Retina (tissue), 1 donor: ENCODE measurements at places on chromosomes 2 and 18.

DNA sequence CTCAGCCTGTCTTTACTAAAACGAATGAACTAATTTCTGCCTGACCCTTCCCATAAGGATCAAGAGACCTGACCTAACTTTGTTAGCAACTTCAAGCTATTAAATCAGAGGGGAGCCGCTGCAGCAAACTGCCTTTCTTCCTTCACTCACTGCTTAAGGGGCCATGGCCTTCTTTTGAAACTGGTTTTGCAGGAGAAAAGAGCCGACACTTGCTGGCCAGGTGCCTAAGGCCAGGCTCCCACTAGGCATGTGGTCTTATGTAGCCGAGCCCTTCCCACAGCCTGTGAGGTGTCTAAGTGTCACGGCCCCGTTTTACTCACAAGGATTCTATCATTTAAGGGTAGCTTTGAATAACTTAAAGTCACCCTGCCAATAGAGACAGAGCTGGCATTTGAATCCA is 130.8 kb downstream of the ZNF236 start:
- DNase-seq = no peak

DNA sequence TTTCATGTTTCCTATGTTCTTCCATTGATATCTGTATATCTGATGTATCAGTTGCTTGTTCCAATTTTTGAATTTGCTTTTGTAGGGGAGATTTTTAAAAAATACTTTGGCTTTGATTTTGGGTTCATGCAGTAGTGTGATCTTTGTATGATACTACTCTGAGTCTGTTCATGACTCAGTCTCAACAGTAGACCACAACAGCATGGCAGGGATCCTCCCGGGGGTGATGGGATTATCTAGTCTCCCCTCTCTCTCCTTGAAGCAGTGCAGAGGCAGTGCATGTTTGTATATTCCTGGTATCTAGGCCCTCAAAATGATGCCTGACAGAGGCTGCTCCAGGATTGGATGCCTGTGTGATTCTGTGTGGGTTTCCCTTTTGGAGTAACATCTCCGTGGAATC is 55.3 kb downstream of the G6PC2 start:
- DNase-seq = no peak

- DNase-seq = no peak
These were observed 292.1 kb downstream of the EXOC6B start for GRCh38 chr2:72533765-72534164.

GRCh38 chr2:215529271-215529670 is 93.4 kb upstream of the FN1 start:
- no peak for DNase-seq

DNA sequence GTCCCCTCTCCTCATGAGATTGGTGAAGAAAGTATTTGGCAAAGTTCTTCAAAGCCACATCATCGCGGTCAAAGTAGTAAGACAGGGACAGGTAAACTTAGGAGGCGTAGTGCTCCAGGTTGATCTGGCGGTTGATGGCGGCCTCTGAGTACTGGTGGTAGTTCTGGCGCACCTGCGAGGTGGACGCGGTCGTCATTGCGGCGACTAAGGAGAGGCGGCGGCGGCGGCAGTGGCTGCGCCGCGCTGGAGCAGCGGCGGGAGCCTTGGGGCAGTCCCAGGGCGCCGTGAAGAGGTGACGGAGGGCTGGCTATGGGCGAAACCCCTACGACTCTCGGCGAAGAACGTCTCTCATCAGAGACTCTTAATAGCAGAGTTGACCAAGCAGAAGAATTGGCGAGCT is 107.2 kb upstream of the UBE2E3 start:
- no peak for DNase-seq

- no peak for DNase-seq
These were observed 34.0 kb downstream of the CASP10 start for GRCh38 chr2:201216918-201217317.

DNA sequence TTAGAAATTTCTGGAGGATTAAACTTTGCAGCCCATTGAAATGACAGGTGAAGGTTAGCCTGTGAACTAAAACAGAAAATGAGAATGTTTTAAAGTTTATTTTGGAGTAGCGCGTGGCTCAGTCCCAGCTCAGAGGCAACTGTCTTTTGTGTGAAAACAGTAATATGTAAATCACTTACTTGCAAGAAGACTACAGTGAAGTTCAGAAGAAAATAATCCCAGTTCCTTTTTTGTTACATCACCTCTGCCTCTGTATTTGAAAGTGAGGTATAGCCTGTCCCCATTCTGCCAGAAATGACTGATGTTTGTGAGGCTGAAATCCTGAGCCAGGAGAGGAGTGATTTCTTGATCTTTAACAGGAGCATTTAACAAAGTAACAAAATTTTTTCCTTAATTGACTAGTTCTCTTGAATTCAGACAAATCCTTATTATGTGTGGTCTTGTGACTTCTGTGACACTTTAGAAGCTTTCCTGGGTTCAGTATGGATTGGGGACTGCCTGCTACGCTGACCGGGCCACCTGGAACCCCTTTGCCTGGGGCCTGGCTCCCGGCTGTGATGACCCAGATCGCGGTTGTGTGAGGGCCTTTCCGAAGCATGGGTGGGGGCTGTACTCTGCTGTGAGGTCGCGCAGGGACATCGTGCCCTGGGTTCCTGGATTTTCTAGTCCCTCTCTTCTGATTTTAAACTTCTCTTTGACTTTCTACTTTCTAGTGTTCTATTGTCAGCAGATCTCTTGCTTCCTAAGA is 24.3 kb downstream of the TRAPPC12 start:
- DNase-seq = no peak

DNA sequence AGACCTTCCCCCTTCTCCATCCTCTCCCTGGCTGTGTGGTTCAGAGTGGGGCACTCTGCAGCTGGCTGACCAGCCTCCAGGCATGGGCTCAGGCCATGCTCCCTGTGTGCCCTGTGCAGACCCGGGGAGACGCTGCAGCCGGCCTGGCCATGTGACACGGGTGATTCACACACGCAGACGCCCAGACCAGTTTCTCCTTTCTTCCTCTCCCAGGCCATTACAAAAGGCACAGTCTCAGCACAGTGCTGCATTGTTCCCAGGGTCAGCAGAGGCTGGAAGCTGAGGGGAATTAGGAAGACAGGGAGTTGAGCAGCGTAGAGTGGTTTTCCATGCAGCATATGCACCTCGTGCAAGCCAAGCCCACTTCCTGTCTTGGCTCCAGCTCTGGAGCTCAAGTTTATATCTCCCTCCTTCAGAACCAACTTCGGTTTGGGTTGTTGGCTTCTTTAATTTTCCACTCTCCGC is 288.5 kb downstream of the TNS1 start:
- peak; percentile 62 for DNase-seq

DNA sequence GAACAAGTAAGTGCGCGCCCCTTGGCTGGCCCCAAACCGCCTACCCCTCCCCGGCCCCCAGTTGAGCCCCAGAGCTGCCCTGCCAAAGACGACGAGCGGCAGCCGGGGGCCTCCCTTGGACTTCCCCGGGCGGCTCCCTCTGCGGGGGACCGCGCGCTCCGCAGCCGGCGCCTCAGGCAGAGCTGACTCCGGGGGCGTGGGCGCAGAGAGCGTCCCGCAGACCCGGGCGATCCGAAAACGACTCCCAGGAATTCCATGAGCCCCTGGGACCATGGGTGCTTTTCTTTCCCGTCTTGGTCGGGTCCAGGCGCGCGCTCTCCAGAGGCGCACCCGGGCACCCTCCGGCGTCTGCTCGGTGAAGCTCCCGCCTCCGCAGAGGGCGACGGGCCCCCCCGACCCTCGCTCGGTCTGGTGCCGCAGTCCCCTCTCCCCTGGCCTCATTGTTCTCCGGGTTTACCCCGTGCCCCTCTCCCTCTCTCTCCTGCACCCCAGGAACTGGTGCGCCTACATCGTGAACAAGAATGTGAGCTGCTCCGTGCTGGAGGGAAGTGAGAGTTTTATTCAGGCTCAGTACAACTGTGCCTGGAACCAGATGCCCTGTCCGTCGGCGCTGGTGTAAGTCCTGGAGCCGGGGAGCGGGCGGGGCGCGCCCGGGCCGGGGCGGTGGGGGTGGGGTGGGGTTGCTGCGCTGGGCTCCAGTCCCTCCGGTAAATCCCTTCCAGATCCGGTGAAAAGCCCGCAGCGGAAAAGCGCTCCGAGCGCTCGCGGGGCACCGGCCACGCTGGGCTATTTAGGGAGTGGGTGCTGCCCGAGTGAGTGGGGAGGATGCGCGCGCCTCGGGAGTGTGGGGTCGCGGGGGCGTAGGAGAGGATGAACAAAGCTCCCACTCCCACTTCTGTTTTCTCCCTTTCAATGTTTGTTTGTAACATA is 776 bp downstream of the EMILIN2 start:
- peak; percentile 72 for DNase-seq

DNA sequence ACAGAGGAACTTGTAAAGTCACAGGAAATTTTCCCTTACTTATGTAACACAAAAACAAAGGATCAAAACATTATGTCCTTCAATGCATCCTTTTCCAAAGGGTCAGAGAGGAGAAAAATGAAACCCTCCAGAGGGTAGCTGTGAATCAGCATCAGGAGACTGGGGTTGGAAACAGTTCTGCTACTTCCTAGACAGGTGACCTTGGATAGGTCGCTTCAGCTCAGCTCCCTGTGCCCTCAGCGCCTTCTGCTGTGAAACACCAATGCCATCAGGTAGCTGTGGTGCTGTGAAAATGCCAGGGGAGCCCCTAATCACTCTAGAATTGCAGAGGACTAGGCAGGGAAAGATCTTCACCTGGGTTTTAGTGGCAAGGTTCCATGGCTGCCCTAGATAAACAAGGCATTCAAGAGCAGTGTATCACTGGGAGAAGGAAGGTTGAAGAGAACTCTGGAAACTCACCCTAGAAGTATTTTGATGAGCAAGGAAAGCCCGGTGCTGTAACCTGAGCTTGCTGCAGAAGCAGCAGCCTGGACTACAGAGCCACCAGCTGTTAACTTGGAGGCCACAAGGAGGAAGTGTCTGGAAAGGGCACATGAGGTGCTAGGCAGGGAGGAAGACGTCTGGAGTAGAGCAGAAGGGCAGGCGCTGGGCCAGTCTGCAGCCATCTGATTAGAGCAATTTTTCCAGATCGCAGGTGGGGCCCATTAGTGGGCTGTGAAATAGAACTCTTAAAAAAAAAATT is 100.7 kb upstream of the MCFD2 start:
- no peak for DNase-seq

- no peak for DNase-seq
These were observed 47.6 kb upstream of the IL1R1 start for GRCh38 chr2:102094917-102095316.

- DNase-seq = no peak
These were observed 290.2 kb downstream of the LPIN1 start for GRCh38 chr2:12036640-12036983.

GRCh38 chr2:182717416-182717815 is 1.4 kb downstream of the DNAJC10 start:
- no peak for DNase-seq

DNA sequence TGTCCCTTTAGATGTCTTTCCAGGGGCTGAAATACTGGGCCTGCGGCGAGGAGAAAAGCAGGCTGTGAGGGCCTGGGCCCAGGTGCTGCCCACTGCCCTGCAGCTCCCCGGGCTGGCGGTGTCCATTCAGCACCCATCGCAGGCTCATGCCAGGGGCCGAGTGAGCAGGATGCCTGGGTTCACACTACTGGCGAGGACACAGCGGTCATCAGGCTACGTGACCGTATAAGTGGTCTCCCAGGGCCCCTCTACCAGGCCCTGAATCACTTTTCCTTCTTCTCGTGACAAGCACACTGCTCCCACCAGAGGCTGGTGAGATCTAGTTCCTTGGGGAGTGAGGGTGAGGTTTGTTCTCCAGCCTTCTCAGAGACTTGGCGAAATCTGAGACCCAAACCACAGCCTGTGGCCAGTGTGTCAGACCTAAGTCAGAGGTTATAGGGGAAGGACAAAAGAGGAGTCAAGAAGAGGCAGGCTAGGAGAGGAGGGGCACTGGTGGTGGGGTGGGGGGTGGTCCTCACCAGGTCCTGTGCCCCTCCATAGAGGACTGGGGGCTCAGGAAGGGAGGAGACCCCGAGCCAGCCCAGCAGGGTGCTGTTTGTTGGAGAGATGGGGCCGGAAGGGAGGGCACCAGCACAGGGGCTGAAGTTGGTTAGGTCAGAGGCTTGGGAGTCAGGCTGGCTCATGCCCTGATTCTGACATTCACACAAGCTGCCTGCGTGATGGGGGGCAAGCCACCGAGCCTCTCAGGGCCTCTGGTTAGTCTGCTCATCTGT is 6.6 kb upstream of the SEMA4C start:
- DNase-seq = no peak

DNA sequence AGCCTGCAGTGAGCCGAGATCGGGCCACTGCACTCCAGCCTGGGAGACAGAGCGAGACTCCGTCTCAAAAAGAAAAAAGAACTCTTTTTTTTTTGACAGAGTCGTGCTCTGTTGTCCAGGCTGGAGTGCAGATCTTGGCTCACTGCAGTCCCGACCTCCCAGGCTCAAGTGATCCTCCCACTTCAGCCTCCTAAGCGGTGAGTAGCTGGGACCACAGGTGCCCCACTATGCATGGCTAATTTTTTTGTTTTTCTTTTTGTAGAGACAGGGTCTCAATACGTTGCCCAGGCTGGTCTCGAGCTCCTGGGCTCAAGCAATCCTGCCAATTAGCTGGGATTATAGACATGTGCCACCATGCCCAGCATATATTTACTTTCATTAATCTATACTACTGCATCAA is 12.5 kb upstream of the INO80D start:
- no peak for DNase-seq

GRCh38 chr18:63322908-63323634 is 3.5 kb upstream of the BCL2 start:
- peak; percentile 67 for DNase-seq

DNA sequence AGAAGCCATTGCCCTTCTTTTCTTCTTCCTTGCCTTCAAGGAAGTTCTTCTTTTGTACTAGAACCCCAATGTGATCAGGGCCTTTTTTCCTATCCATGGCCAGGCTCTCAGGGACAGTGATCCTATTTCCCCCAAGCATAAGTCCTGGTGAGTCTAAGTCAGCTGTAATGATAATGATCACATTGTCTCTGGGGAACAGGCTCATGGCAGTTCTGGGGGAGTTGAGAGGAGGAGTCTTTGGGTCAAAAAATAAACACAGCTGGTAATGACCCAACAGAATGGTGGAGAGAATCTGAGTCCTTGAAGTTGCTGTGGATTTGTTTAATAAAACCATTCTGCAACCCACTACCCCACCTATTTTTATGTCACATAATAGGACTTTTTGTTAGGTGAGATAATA is 96.6 kb downstream of the SOCS6 start:
- DNase-seq = no peak

GRCh38 chr2:1717113-1717512 is 27.2 kb downstream of the PXDN start:
- peak; percentile 26 for DNase-seq

DNA sequence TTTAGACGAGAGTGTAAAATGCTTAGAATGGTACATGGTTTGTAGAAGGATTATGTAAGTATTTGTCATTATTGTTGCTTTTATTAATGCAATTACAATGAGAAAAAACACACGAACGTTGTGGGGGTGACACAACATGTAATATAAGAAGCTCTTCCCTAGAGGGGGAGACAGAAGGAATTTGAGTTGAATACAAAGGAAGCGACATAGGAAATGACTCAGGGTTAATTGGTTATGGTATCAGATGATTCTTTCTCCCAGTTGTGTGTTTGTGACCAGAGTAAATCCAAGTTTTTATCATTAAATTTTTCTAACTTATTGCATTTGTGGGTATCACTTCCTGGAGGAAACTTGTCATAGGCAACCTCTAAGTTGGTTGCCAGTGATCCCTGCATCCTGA is 625.6 kb upstream of the CDH2 start:
- DNase-seq = no peak

- DNase-seq = no peak
These were observed 34.9 kb downstream of the KDM3A start for GRCh38 chr2:86476092-86476491.
